ENCODE measurements at places on chromosomes 5 and 9.

GRCh38 chr9:102974530-102974929 is 20.6 kb upstream of the CYLC2 start:
- no peak for DNase-seq

DNA sequence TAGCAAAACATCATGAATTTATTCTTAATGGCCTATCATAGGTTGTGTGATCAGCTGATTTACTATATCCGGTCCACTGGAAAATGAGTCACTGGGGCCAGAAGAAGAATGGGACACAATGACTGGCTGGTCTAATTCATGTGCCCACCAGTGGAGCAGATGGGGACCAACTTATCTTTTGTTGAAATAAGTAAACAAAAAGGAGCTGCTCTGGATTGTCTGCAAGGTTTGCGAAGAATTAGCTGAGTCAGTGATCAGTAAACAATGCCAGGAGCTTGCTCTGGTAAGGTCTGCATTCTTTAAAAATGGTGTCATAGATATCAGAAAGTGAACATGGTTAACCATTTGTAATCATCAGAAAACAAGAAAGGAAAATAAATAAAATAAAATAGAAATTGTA is 128.0 kb downstream of the RASEF start:
- no peak for DNase-seq

DNA sequence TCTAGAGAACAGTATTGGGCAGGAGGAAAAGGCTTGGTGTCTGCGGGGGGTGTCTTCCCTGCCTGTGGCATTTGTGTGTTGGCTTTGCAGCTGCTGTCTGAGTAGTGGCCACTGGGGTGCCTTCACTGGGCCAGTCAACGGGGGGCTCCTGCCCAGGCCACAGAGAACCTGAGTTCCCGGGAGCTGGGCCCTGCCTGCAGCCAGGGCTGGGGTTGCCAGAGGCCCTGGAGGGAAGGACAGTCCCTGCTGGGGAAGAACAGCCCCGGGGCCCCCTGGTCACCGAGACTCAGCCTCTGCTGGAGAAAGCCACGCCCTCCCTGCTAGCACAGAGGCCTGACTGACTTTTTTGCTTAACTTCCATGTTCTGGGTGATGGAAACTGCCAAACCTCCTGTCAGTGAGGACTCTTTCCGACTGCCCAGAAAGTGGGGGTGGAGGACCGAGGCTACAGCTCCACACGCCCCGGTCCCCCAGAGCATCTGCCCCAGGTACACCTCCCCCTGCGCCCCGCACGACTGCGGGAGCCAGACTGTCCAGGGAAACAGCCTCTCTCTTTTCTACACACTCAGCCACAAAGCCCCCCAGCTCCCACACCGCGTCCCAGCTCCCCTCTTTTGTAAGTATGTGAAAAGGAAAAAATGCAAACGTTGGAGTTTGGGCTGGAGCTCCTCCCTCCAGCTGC is 133.4 kb downstream of the DAB2IP start:
- DNase-seq = peak; percentile 64

GRCh38 chr9:114861922-114862605 is 56.2 kb upstream of the TNFSF15 start:
- DNase-seq = no peak

- no peak for DNase-seq
These were observed 257.1 kb downstream of the AOPEP start for GRCh38 chr9:94983552-94983951.

DNA sequence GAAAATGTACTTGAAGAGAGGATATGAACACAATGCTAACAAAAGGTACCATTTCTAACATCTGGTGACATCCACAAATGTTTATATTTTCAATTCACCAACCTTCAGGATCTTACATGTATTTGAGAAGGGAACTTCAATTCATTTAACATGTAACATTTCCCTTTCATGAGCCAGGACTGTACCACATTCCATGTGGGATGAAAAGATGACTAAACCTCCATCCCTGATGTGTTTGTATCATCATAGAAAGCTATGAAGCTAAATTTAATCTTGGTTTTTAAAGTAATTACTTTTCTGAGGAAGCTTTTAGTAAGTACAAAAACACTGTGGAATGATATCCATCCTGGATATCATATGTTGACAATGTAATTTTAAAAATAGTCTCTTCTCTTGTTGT is 78.2 kb upstream of the GNA14 start:
- DNase-seq = no peak

Data from H9 (cell line).